ENCODE measurements at places on chromosomes 6 and 20.

DNA sequence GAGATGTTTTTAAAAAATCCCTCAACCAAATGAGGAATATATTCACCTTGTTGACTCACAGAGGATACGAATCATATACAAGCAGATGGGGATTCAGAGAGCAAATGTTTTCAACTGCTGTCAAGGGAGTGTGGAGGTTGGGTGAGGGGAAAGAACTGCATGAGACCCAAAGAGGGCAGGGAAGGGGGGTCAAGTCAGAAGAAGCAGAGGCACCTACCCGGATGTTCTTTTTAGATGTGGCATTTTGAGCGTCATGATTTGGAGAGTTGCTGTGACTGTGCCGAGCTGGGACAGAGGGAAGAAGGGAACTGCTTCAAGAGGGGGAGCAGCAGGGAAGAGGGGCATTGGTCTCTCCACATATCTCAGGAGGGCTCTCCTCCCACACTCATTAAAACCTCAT lies 191.3 kb upstream of the PROKR2 start:
- no peak for DNase-seq

DNA sequence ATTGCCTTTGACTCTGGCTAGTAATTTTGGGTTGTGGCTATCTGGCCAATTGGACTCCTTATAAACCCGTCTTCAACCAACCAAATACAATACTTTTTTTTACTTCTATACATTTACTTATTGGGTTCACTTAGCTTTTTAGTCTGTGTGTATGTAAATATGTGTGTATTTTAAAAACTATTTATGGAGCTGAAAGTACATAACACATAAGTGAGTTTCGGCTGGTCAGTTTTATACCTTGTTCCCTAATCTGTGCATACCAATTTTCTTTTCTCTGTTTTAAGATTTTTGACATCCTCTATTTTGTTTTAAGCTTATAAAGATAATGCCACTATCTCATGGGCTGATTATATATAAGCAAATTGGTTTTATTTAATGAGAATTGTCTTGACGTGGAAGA lies 129.5 kb downstream of the LRRC1 start:
- no peak for DNase-seq

DNA sequence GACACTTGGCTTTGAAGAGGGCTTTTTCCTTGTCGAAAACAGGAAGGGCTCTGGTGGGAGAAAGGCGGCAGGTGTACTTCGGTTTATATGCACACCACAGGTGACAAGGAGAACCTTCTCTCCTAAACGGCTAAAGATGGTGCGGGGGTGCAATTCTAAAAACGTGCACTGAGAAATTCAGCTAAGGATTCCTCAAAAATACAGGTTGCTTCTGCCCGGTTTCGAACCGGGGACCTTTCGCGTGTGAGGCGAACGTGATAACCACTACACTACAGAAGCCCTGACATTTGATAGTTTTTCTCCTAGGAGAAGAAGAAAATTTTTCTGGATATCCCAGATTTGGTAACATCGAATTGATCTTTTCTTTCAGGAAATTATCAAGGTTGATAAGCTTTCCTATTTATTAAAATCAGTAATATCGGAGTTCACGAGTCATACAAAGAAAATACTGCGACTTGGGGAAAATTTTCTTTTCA lies 32.0 kb downstream of the POM121L2 start:
- peak; percentile 62 for DNase-seq

DNA sequence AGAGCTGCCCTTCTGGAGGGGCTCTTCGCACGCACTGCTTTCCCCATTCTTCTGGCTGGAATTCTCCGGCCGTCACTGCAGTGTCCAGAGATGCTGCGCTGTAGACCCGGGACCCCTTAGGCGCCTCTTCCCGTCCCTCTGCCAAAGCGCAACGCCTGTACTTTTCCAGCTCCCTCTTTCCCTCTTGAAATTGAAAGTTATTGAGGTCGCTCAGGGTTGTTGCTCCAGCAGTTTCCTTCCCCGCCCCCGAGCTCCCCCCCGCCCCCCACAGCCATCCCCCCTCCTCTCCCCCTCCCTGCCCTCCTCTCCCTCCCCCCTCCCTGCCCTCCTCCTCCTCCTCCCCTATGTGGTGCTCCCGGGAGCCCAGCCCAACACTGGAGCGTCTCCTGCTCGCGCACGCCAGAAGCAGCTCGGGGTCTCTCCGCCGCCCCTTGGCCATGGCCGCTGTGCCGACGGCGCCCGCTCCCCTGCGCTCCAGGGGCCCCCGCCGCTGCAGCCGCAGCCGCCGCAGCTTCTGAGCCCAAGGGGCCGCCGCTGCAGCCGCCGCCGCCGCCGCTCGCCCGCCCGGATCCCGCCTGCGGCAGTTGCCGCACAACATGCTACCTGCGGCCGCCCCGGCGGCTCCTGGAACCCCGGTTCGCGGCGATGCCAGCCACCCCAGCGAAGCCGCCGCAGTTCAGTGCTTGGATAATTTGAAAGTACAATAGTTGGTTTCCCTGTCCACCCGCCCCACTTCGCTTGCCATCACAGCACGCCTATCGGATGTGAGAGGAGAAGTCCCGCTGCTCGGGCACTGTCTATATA lies at the start of gene RSPO3:
TSS of gene RSPO3 (plus strand) at position 374 of the 804 bp plus-strand sequence. CDS start 522 bp downstream, outside the sequence.
- peak; percentile 18 for DNase-seq

- peak; percentile 78 for DNase-seq
These were observed 52.0 kb downstream of the GRIK2 start for GRCh38 chr6:101445527-101445926.

All from fibroblast of upper back skin (primary cell).